ENCODE measurements at places on chromosomes 12 and 14.

GRCh38 chr12:47864646-47865235 is 40.1 kb downstream of the VDR start:
- DNase-seq, result no peak

DNA sequence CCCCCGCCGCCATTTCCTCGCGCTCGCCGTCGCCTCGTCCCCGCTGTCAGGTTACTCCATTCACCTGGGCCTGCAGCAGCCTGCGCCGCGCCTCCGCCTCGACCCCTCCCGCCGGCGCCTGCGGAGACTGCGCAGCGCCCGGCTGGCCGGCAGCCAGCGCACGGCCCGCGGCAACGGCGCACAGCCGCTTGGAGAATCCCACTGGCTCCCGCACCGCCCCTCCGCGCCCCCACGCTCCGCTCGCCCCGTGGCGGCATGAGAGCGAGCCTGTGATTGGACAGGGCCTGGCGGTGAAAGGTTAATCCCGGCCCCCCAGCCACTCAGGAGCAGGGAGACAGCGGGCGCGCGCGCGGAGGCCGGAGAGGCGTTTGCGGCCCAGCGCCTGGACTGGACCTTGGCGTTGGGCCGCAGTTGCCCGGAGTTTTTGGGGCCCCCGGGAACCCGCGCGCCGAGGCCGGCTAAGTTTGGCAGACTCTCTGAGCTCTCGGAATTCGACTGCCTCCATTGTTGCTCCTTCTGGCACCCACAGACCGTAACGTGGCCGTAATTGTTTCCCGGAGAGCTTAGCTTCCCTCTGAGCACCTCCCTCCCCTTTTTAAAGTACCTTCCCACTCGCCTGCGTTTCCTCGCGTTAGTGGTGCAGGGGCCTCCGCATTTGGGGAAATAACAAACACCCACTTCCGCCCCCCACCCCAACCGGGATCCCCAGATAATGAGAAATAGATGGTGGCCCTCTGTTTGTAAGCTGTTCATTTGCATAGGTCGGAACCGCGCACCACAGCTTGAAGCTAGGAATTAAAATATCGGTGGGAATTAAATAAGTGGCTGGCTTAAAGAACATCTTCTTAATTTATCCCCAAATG is at the start of gene DICER1:
TSS of gene DICER1 (minus strand) at position 203 of the 863 bp plus-strand sequence. CDS start 24,071 bp downstream, outside the sequence.
- DNase-seq, result peak; percentile 98

GRCh38 chr12:54394281-54394719 is 9.8 kb upstream of the ZNF385A start:
- DNase-seq, result no peak

- DNase-seq, result no peak
Observed at GRCh38 chr12:7344833-7345606, 41.1 kb downstream of the ACSM4 start.

DNA sequence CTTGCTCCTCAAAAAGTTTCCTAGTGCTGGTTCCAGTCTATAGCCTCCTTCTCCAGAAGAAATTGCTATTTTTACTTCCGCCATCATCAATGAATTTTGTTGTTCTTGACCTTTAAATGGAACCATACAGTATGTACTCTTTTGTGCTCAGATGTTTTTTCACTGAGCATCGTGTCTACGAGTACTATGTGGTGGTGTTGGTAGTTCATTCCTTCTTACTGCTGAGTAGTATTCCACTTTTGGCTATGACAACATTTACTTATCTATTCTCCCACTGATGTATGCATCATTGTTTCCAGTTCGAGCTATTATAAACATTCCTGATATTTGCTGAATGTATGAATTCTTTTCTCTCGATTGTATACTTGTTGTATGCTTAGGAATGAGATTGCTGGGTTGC is 28.6 kb downstream of the SLC2A14 start:
- no peak for DNase-seq

DNA sequence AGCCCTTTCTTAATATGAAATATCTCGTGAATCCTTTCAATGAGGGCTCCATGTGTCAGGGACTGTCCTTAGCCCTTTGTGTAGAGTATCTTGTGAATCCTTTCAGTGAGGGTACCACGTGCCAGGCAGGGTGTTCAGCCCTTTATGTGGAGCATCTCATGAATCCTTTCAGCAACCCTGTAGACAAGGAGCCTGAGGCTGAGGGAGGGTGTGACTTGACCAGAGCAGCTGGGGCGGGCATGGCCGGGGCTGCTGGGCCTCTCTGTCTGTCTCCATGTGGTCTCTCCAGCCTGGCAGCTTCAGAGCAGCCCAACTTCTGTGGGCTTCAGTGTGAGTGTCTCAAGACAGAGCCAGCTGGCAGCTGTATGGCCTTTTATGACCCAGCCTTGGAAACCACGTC is 140.2 kb downstream of the AACS start:
- DNase-seq, result no peak

GRCh38 chr12:111650912-111651311 is 34.8 kb downstream of the BRAP start:
- no peak for DNase-seq

DNA sequence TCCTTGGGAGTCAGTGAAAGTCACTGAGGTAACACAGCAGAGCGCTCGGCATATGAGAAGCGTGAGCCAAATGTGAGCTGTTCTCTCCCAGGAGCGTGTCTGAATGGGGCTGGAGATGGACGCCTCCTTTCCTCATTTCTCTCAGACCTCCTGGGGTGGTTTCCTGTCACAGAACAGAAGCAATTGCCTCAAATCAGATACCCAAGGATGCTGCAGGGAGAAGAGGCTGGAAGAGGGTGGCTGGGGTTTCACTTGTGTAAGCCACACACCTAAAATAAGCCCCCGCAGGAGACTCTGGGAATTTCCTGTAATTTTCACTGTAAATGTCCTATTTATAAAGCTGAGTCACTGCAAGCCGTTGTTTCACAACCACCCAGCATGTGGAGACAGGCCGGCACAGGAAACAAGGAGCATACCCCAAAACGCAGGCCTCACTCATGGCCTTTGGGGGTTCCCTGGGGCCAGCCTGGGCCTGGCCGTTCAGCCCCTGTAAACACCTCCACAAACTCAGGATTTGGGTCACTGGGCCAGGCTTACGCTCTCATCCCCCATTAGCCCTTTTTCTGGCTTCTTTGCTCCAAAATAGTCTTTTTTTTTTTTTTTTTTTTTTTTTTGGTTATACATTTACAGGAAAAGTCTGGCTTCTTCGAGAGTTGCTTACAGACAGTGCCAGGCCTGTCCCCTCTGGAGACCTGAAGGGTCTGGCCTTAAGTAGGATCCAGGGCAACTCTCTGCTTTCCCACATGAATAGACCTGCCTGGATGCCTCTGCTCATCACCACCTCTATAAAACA is 55.3 kb downstream of the VCPKMT start:
- DNase-seq, result peak; percentile 67

GRCh38 chr14:84465880-84466279 is 1064.1 kb upstream of the FLRT2 start:
- DNase-seq, result no peak

- DNase-seq, result peak; percentile 78
Observed at GRCh38 chr14:100677554-100678468, 48.9 kb upstream of the DLK1 start.

GRCh38 chr14:22381408-22381760 is 207.6 kb downstream of the DAD1 start:
- no peak for DNase-seq

DNA sequence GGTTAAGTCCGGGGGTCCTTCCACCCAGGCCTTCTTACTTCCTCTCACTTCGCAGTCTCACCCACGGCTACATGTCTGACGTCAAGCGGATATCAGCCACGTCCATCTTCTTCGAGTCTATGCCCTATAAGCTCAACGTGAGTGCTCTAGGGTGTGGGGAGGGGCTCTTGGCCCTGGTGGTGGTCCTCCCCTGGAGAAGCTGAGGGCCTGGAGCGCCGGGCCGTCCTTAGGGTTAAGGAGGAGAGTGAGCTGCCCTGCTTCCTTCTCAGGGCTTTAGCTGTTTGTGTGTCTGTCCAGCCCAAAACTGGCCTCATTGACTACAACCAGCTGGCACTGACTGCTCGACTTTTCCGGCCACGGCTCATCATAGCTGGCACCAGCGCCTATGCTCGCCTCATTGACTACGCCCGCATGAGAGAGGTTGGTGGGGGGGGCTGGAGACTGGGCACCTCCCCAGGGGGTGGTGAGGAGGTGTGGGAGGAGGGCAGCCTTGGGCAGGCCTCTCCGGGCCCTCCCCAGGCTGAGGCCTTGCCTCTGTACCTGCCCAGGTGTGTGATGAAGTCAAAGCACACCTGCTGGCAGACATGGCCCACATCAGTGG is 2.7 kb downstream of the SHMT2 start:
- DNase-seq, result no peak

DNA sequence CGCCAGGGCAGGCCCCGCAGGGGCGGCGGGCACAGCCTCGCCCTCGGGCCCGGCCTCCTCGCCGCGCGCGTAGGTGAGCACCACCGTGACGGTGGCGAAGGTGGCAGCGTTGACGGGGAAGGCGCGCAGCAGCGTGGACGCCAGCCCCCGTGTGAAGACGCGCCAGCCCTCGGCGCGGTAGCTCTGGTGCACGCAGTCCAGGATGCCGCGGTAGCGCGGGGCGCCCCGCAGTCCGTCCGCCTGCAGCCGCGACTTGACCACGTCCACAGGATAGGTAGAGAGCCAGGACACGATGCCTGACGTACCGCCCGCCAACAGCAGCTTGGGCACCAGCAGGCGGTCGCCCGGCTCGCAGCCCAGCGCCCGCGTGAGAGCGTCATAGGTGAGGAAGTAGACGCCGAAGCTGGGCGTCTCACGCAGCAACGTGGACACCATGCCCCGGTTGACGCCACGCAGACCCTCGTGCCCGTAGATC is 13.9 kb downstream of the SLC25A29 start:
- DNase-seq, result no peak

GRCh38 chr14:59181791-59182190 is 6.7 kb upstream of the DAAM1 start:
- no peak for DNase-seq

GRCh38 chr14:32542507-32542906 is 213.4 kb downstream of the AKAP6 start:
- peak; percentile 23 for DNase-seq

DNA sequence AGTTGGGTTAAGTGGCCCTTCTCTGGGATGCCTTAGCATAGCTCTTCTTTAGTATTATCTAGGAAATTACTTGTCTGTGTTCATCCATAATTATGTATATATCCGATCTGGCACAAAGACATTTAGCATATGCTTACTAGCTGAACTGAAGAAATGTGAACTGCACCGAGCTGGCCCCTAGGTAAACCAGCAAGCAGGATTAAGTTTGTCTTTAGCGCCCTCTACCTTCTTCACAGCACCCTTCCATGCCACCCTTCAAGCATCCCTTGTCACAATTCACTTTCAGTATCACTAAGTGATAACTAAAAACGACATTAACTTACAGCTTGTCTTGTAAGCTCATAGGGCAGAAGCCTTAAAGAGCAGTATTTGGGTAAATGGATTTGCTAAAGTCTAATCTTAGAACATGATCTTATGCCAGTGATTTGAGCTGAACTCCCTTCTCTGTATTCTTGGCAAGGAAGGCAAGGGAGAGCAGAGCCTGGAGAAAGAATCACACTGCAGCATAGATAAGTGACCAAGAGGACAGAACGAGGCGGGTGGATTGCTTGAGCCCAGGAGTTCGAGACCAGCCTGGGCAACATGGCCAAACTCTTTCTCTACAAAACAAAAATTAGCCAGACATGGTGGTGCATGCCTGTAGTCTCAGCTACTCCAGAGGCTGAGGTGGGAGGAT is 2.6 kb upstream of the HAL start:
- no peak for DNase-seq

GRCh38 chr14:47917344-47917954 is 242.0 kb upstream of the MDGA2 start:
- DNase-seq, result no peak

DNA sequence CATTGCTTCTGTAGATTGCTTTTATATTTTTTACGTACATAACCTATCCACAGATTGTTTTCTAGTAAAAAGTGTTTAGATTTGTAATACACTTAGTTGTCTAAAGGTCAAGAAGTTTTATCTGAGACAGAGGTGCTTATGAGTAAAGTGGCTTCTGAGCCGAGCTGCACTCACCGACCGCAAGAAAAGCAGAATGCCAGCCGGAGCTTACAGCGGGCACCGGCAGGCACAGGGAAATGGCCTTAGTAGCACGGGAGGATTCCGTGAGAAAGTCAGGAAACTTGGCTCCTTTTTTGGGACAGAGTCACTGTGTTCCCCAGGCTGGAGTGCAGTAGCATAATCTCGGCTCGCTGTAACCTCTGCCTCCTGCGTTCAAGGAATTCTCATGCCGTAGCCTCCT is 29.8 kb downstream of the PIWIL1 start:
- no peak for DNase-seq

DNA sequence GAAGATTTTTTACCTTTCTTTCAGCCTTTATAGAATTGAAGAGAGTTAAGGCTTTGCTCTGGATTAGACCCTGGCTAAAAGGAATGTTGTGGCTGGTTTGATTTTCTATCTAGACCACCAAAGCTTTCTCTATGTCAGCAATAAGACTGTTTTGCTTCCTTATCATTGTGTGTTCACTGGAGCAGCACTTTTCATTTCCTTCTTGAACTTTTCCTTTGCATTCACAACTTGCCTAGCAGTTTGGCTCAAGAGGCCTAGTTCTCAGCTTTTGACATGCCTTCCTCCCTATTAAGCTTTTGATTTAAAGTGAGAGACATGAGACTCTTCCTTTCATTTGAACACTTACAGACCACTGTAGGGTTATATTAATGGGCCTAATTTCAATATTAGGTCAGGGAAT is 64.1 kb upstream of the USP15 start:
- DNase-seq, result no peak

DNA sequence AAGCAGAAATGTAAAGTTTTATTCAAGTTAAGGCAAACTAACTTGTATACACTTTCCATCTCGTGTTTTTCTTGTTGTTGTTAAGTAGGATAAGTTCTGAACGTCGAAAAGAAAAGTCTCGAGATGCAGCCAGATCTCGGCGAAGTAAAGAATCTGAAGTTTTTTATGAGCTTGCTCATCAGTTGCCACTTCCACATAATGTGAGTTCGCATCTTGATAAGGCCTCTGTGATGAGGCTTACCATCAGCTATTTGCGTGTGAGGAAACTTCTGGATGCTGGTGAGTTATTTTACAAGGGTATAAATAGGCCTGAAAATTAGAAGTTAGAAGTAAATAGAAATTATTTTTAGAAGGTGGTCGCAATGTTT is 25.0 kb downstream of the HIF1A start:
- no peak for DNase-seq

DNA sequence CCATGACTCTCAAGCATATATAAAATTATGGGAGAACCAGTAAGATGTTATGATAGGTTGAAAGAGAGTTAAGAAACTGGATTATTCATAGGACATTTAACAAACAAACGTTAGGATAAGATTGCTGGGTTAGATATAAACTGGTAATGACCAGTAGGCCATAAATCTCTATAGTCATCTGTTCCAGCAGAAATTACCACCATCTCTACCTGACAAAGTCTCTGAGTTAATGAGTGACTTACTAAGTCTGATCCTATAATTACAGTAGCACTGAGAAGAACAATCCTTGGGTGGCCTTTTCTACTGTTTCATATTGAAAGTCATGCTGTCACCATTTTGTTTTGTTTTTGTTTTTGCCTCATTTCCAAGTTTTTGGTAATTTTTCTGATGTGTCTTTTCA is 136.9 kb upstream of the CNOT2 start:
- no peak for DNase-seq

GRCh38 chr14:55518391-55518790 is 61.6 kb upstream of the KTN1 start:
- DNase-seq, result no peak

Data from heart right ventricle (tissue), 16 donors.